Large intestine (tissue), 12 donors: ENCODE measurements at places on chromosomes 7 and 10.

DNA sequence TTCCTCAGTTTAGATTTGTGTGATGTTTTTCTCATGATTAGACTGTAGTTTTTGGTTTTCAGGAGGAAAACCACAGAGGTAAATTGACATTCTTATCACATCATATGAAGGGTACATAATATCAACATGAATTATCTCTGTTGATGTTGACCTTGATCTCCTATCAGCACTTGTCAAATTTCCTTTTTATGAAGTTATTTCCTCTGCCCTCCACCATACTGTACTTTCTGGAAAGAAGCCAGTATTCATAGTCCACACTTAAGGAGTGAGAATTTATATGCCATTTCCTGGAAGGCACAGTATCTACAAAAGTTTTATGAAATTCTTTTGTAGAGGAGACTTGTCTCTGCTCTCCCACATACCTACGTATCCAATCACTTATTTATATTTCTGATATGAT lies 807.2 kb upstream of the MBL2 start:
- no peak for DNase-seq

DNA sequence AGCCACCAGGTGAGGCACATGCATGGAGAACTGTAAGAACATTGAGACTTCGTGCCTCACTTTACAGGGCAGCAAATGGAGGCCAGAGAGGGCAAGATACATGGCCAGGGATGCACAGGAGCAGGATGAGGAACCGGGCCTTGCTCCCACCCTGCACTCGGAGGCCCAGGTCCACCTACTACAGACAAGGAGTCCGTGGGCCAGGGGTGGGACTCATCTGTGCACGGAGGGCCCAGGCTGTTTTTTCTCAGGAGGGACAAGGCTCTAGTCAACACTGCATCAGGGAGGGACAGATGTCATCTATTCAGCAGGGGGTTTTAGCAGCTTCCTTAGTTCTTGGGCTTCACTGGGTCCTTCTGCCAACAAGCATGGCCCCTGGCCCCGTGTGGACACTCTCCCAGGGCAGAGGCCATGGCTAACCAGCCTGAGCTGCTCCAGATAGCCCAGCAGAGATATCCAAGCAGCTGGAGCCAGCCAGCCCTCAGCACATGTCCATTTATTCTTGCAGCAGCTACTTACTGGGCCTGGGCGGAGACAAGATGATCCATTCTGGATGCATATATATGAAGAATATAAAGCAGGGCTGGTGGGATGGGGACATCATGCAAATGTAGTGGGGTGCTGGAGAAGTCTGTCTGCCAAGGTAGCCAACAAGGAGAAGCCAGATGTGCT lies 134.5 kb upstream of the RET start:
- no peak for DNase-seq

- DNase-seq = no peak
Measured at GRCh38 chr7:26437003-26437532, 145.4 kb downstream of the SNX10 start.

DNA sequence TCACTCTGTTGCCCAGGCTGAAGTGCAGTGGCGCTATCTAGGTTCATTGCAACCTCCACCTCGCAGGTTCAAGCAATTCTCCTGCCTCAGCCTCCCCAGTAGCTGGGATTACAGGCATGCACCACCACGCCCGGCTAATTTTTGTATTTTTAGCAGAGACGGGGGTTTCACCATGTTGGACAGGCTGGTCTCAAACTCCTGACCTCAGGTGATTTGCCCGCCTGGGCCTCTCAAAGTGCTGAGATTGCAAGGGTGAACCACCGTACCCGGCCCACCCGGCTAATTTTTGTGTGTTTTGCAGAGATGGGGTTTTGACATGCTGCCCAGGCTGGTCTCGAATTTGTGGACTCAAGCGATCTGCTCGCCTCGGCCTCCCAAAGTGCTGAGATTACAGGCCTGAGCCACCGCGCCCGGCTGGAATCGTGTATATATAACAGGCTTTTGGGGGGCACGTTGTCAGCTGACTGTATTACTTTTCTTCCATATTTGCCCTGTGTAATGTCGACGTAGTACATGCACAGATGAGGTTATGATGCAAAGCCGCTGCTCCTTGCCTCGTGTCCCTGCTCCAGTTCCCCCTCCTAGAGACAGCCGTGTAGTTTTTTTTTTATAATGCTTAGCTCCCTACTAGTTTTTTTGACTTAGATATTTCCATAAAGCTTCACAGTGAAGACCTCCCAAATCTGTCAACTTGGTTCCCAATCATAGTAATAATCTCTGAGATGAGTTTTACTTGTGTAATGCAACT lies 883 bp upstream of the TRA2A start:
- DNase-seq = no peak

DNA sequence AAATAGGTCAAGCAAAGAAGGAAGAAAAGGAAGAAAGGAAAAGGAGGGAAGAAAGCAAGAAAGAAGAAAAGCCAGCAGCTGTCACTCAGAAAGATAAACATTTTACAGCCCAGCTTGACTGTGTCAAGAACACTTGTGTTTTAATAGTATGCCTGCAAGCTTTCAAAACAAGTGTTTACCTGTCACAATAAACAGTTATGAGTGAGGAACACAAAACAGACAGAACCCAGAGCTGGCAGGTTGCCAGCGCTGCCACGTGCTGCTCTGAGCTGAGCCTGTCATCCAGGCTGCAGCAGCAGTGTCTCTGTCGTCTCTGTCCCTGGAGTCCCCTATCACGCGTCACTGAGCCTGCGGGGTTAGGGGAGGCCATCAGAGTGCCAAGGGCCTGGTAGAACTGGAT lies 827.6 kb upstream of the AUTS2 start:
- peak; percentile 21 for DNase-seq

GRCh38 chr7:65475734-65476319 lies 102.2 kb downstream of the ZNF92 start:
- DNase-seq = no peak

GRCh38 chr10:50490241-50490640 lies 133.5 kb downstream of the SGMS1 start:
- DNase-seq = no peak
